ENCODE measurements at places on chromosomes 1 and 21. TPM values are rescaled to one million over a fixed set of nuclear protein-coding genes. Genes with fewer than 3 reads are reported as not detected.

Gene TRPM2
- total RNA-seq = 1.6 TPM

Gene S100A5
- total RNA-seq = 4.0 TPM

Gene LDLRAD1
- total RNA-seq = not detected

Gene TCHH
- total RNA-seq = not detected

Gene DDR2
- total RNA-seq = 0.19 TPM

Gene ATP1A4
- total RNA-seq = not detected

Gene AMY1C
- not detected for total RNA-seq

DNA sequence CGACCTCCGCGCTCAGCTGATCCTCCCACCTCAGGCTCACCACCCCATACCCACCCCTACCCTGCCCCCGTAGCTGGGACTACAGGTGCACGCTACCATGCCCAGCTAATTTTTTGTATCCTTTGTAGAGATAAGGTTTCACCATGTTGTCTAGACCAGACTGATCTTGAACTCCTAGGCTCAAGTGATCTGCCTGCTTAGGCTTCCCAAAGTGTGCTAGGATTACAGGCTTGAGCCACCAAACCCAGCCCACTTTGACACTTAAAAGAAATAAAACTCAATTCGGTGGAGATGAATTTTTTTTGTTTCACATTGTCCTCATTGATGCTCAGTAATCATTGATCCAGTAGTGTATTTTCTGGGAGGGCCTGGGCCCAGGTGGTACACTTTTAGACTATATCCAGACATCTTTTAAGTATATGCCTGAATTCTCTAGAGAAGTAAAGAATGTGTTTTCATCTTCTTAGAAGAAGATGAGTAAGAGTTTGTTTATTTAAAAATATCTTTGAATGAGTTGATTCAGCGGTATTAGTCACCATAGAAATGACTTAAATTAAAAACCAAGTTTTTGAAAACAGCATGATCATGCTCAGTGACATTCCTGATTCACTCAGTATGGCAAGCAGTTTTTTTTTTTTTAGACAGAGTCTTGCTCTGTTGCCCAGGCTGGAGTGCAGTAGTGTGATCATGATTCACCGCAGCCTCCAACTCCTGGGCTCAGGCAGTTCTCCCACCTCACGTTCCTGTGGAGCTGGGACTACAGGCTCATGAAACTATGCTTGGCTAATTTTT lies 57.8 kb downstream of the EPB41 start:
- peak; percentile 55 for DNase-seq

GRCh38 chr1:159554696-159555095 lies 18.9 kb upstream of the OR10J5 start:
- no peak for DNase-seq

DNA sequence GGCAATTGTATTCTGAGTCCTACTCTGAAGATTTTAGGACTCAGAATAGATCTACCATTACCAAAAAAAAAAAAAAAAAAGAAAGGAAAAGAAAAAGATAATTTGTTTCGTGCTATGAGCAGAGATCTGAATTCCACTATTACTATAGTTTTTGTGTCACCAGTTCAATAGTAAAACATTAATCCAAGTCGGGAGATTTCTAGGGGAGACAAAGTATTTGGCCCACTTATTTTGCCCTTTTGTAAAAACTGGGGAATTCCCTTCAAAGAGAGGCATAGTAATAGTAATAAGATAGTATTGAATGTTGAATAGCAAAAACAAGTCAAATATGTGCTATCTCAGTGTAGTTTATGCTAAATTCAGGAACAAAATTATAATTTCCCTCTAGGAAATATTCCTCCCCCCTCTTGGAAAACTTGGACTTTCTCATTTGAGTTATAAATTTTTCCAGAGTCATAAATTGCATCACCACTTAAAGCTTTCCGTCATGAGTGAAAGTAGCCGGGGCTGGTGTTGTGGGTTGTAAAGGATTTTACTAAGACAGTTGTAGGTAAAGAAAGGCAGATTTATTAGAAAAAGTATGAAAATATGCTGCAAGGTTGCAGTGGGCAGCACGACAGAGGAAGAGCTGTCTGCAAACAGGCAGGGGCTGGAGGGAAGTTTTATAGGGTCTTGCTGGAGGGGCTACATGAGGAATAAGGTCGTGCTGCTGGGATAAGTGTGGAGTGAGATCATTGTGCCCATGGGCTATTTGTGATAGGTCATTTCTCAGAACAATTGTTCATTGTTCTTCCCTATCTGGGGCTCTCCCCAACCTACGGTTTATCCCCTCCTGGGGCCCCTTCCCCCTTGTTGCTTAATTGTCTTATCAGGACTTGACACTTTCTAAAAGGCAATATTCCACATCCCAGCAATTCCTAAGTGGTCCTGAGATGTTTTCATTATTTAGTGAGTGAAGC lies 1009.9 kb downstream of the PLA2G4A start:
- no peak for DNase-seq

DNA sequence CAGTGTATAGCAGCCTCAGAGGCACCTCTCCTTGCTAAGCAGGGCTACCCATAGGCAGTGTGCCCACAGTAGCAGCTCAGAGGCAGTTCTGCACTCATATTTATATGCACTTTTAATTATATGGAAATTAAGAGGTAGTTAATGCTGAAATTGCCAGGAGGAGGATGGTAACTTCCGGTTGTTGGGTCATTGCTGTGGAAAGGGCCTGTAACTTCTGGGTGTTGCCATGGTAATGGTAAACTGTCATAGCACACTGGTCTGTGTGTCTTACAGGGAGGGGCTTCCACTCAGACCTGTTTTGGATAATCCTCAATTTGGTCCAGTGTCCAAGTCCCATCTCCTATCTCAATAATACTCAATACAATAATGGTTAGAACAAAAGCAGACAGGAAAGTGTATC lies 7.6 kb downstream of the CFH start:
- DNase-seq = no peak

- no peak for DNase-seq
These were observed 6.9 kb upstream of the DNAH14 start for GRCh38 chr1:224922404-224923164.

- DNase-seq = no peak
These were observed 71.9 kb upstream of the EFHD2 start for GRCh38 chr1:15337656-15338402.
